ENCODE measurements at places on chromosomes 2 and 18.

GRCh38 chr2:142502402-142502801 is 371.6 kb upstream of the LRP1B start:
- no peak for DNase-seq

DNA sequence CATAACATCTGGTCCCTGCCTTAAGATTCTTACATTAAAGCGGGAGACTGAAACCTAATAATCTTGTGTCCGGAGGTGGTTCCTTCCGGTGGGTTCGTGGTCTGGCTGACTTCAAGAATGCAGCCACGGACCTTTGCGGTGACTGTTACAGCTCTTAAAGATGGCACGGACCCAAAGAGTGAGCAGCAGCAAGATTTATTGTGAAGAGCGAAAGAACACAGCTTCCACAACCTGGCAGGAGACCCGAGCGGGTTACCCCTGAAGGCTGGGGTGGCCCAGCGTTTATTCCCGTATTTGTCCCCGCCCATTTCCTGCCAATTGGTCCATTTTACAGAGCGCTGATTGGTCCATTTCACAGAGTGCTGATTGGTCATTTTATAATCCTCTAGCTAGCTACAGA is 122.3 kb upstream of the SIX2 start:
- DNase-seq, result no peak

DNA sequence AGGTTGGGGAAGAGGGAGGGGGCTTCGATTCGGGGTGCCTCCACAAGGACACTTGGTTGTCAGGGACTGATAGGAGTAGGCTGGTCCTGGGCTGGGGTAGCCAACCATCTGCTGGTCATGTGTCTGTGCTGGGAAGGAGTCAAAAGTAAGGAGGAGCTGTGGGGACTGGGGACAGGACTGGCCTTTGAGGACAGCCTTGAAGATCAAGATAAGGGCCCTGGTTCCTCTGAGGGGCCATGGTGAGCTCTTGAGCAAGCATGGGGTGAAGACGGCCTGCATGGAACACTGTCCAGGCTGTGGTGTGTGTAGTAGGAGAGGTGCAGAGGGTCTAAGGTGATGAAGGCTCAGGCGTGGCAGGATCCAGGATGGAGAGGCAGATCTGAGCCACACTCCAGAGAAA is 1.7 kb downstream of the CYP27A1 start:
- DNase-seq, result no peak

- no peak for DNase-seq
These were observed 110.0 kb downstream of the KCNE4 start for GRCh38 chr2:223161873-223162458.

DNA sequence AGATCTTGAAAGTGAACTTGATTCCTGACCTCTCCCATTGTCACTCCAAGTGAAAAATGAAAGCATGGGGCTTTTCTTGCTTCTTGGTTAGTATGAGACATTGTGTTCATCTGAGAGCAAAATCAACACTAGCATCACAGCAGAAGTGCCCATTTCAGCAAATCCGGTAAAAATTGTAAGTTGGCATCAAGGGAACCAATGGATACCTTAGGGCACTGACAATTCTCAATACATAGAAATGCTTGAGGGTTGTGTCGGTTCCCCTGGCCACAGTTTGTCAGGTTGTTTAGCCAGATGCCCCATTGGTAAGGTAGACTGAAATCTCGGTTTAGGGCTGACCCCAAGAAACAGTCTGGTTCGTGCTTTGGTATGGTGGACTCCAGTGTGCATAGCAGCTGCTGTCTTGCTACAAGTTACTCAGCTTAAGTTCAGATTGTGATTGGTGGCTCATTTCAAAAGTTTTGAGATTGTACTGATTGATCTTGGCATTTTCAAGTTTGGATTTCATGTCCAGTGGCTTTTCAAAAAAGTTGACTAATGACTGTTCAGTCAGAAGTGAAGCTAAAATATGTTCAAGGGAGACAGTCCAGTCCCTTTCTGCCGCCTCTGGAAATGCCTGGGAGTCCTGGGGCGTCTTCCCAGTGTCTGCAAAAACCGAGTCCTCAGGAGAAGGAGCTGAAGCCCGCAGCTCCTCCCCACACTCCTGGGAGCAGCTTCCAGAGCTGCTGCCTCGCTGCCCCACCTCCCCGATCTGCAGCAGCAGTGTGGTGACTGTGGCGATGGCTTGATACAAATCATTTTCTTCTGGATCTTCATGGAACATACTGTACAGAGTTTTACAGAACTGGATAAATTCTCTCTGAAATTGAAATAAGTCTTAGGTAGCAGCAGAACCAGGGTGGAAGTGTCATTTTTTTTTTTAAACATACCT is 5.6 kb downstream of the RPL31 start:
- DNase-seq, result peak; percentile 19

DNA sequence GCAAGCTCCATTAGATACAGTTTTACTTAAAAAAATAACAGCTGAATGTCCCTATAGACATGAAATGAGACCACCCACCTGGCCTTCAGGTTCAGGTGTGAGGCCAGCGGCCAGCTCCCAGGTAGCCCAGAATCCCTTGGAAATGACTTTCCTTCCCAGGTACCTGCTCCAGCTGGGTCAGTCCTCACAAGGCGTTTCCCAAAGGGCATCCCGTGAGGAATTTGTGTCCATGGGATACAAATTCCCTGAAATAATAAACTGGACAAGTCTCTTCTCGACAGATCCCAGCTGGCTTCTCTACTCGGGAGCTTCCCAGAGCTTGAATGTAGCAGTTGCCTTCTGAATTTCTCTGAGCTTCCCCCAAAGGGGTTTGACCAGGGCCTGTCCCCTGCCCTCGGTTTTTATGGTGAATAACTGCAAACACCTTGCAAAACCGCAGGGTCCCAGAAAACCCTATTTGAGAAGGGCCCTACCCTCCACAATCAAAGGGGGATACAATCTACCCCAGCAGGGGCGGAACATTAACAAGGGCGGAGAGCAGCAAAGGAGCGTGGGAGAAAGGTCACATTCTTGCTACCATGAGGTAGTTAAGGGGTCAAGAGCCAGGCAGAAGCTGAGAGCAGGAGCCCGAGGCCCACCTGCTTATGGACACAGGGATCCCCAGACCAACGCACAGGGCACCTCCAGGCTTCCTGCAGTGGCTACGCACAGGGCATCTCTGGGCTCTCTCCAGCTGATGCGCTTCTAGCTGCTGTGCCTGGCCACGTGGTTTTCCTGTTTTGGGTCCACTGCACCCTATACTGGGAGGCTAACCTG is 107.7 kb downstream of the HDAC4 start:
- DNase-seq, result no peak

GRCh38 chr2:42132966-42133641 is 36.0 kb upstream of the EML4 start:
- peak; percentile 95 for DNase-seq

DNA sequence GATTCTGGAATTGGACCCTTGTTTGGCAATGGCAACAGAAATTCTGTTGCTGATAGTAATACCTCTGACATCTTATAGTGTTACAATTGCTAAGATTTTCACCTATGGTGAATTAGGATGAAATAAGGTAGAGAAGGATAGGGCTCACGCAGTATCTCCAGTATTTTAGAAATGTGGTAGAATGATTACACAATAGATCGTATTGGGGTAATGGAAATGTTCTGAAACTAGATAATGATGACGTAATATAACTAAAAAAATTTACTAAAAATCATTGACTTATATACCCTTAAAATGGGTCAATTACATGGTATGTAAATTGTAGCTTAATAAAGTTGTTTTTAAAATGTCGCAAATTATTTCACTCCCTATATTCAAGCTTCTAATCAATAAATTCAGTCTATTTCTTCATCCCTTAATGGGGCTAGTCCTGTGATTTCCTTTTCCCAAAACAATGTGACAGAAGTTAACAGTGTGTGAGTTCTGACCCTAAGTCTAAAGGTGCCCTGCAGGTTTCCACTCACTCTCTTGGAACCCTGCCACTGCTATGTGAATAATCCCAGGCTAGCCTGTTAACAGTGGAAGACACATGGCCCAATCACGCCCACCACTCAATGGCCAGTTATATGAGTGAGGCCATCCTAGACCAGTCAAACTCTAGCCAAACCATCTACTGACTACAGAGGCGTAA is 31.2 kb downstream of the USP37 start:
- DNase-seq, result no peak
